ENCODE measurements at places on chromosomes 16 and 17. TPM values are rescaled to one million over a fixed set of nuclear protein-coding genes. Genes with fewer than 3 reads are reported as not detected.

SLC22A31 gene
- 10.2 TPM for total RNA-seq

GGT6 gene
- total RNA-seq, result 0.09 TPM

PPM1E gene
- total RNA-seq, result 0.89 TPM

GRCh38 chr16:52546291-52547003, 496 bp downstream of the TOX3 start:
- H3K27me3 ChIP-seq, result no peaks in the 10 kb centered on the region
- H3K4me1 ChIP-seq, result no peaks in the 10 kb centered on the region
- peak overlapping the region; percentile 66 for H3K4me3 ChIP-seq
- peak; percentile 55 for DNase-seq
- no peaks in the 10 kb centered on the region for H3K36me3 ChIP-seq
- H3K27ac ChIP-seq, result peak overlapping the region; percentile 56

DNA sequence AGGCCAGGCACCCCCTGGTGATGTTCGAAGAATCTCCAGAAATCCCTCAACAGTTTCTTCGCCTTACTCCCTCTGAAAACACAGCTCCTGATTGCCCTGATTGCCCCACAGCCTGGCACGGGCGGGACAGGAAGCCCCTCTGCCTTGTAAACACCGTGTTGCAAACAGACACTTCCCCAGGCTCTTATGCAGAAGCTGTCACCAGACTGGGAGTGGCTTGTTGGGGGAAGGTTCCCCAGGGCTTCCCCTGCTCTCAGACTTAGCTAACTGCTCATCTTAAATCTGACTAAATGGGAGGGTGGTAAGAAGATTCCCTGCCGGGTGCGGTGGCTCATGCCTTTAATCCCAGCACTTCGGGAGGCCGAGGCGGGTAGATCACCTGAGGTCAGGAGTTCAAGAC, 11.2 kb downstream of the PIK3R5 start:
- peak overlapping the region; percentile 5 for H3K27ac ChIP-seq
- H3K36me3 ChIP-seq, result no peaks in the 10 kb centered on the region
- no peak overlapping the region for H3K4me3 ChIP-seq
- DNase-seq, result peak; percentile 78
- no peaks in the 10 kb centered on the region for H3K27me3 ChIP-seq

- H3K27ac ChIP-seq, result peak within 1 kb of the TSS; percentile 66
- H3K4me1 ChIP-seq, result no peaks in the 10 kb centered on the region
- no peaks in the 10 kb centered on the region for H3K27me3 ChIP-seq
- H3K36me3 ChIP-seq, result no peaks in the 10 kb centered on the region
Observed at GRCh38 chr17:31321481-31321880, at the start of gene EVI2A. EVI2A (minus strand) TSS chr17:31321622; CDS start chr17:31319013, 2,609 bp downstream.

DNA sequence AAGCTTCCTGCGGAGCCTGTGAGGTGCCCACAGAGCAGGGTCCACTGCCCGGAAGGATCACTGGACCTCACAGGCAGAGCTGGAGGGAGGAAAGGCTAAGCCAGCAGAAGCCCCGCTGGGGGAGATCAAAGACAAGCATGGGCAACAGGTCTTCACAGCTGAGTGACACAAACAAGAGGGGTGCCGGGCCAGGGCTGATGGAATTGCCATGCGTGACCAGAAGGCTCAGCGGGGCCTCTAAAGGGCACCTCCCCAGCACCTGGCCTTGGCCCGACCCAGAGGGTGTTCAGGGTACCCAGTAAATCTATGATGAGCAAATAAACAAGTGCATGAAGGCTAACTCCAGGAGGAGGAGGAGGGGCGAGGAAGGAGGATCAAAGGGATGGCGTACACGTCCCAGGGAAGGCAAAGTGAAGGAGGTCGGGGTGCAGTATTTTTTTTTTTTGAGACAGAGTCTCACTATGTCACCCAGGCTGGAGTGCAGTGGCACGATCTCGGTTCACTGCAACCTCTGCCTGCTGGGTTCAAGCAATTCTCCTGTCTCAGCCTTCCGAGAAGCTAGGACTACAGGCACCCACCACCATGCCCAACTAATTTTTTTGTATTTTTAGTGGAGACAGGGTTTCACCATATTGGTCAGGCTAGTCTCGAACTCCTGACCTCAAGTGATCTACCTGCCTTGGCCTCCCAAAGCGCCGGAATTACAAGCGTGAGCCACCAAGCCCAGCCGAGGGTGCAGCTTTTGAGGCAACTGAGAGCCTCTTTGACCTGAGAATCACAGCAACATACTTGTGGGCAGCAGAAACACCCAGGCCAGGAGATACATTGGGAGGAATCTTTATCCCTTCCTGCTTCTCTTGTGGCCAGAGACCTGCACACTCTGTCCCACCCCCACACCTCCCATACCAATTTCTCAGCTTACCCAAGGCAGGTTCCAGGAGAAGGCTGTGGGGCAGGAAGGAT, 16.1 kb upstream of the EXOC7 start:
- H3K4me3 ChIP-seq, result no peak overlapping the region
- no peaks in the 10 kb centered on the region for H3K27me3 ChIP-seq
- H3K27ac ChIP-seq, result no peak overlapping the region
- no peak for DNase-seq
- no peaks in the 10 kb centered on the region for H3K36me3 ChIP-seq
- H3K4me1 ChIP-seq, result no peaks in the 10 kb centered on the region

All from right lobe of liver (tissue), 6 donors.